ENCODE measurements at places on chromosomes 1 and 21.

GRCh38 chr21:15128267-15128666, 63.5 kb upstream of the NRIP1 start:
- DNase-seq, result no peak

DNA sequence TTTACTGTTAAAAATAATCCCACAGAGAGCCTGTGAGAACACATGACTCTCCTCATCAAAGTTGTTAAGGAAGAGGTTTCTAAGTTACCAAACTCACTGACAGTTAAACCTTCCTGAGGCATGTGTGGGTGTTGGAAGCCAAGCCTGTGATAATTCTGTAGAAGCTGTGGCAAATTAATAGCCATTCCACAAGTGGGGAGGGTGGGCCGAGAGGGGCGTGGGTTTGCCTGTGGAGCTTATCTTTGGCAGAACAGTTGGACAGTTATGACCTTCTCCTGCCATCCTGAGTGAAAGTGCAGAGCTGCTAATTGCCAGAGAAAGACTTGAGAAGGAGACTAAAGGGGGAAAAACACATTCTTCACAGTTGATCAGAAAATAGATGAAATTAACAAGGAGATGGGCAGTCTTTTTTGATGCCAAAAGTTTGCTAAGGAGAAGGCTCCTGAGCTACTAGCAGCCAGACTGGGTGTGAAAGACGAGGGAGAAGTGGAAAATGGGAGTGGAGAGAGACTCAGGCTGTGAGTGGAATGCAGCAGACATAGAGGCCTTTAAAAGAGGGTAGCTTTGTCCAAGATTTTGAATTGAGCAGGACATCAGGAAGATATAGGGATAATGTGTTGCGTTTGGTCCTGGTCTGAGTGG, 1.6 kb upstream of the PLA2G2C start:
- no peak for DNase-seq

DNA sequence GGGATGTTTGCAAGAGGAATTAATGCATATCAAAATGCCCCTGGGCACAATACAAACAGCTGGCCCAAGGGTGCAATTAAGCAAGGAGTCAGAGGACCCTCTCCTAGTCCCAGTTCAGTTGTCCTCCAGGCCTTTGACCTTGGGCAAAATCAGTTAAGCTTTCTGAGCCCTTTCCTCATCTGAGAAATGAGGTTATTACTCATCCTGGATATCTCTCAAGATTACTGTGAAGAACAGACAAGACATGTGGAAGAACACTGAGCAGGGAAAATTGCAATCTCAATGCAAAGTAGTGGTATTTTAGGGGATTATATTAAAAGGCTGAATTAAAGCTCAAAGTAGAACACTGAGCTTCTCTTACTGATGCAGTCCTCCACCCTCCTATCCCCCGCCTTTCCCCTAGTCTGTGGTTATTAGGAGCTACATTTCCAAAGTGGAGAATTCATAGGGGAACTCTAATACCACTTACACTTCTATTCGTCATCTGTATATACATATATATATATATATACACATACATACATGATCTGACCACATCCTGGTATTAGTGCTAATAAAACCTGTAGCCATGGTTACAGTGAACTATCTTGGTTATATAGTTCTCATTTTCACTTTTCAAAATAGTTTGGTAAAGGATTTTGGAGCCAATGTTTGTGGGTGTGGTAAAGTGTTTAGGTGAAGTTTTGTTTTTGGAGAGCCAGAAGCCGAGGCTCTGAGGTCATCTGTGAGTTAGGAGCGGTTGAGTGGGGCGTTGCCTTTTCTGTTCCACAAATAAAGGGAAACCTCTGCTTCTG, 18.1 kb downstream of the KIAA0040 start:
- no peak for DNase-seq

- no peak for DNase-seq
Observed at GRCh38 chr1:116487583-116487982, 83.2 kb downstream of the CD58 start.

DNA sequence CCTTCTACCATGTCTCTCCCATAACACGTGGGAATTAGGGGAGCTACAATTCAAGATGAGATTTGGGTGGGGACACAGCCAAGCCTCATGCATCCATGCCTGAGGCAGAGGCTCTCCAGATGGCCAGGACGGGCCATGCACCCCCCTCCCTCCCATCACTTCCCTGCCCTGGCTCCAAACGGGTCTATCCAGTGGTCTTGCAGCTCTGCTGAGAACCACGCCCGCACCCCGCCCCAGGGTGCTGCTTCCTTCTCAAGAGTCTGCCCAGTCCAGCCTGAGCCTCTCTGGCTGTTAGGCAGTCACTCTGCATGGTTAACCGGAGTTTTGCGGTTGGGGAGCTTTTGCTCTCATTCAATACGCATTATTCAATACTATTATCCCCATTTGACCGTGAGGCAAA, 131.5 kb upstream of the TMEM51 start:
- DNase-seq, result no peak

- DNase-seq, result no peak
Observed at GRCh38 chr1:211724687-211725196, 49.3 kb upstream of the NEK2 start.

GRCh38 chr1:147641695-147642592, 28.4 kb downstream of the ACP6 start:
- peak; percentile 31 for DNase-seq

DNA sequence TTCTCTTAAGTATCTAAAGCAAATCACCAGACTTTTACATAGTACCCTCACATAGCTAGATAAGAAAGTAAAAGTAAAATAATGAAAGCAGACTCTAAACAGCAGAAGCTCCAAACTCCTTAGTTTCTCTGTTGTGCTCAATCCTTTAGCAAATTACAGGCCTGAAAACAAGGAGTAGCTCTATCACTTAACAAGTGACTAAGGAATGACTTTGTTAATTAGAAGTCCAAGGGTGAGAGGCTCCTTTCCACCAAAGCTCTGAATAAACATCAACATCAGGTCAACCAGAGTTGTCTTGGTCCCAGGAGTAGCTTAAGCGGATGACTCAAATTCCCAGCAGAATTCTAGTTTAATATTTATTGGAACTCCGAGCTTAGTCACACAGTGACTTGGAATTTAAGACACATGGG, 5.9 kb downstream of the NRIP1 start:
- no peak for DNase-seq

GRCh38 chr1:96144636-96145035, 576.9 kb upstream of the PTBP2 start:
- DNase-seq, result no peak

GRCh38 chr1:36160949-36161485, 5.1 kb downstream of the MAP7D1 start:
- DNase-seq, result no peak

DNA sequence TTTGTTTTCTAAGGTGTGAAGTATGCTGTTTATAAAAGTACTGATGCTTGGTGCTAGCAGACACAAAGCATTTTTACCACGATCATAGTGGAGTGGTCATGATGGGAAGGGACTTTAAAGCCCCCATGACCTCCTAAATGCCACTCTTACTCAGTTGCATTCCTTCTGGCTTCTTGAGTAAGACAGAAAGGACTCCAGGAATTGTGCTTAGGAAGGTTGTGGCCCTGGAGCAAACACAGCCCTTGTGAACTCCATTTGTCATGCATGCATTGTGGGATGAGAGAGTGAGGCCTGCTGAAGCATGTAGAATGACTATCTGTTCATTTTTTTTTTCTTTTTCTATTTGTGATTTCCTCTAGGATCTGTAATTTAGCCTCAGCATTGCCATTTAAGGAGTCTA, 34.2 kb downstream of the AK5 start:
- DNase-seq, result no peak

DNA sequence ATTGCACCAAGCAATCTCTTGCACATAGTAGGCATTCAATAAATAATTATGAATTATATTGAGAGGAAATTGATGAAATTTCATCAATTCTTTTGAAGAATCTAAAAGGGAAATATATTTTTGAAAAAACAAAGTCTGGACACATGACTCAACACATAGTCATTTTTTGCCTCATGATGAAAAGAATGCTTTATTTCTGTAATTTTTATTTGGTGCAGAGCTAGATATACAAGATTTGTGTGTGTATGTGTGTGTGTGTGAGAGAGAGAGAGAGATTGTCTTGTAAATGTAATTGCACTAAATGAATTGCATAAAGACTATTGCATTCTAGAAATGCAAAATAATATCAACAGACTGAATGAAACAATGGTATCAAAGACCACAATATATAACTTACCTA, 206.2 kb upstream of the C1orf87 start:
- DNase-seq, result no peak

- no peak for DNase-seq
Observed at GRCh38 chr1:16075337-16076030, 2.0 kb upstream of the FAM131C start.

DNA sequence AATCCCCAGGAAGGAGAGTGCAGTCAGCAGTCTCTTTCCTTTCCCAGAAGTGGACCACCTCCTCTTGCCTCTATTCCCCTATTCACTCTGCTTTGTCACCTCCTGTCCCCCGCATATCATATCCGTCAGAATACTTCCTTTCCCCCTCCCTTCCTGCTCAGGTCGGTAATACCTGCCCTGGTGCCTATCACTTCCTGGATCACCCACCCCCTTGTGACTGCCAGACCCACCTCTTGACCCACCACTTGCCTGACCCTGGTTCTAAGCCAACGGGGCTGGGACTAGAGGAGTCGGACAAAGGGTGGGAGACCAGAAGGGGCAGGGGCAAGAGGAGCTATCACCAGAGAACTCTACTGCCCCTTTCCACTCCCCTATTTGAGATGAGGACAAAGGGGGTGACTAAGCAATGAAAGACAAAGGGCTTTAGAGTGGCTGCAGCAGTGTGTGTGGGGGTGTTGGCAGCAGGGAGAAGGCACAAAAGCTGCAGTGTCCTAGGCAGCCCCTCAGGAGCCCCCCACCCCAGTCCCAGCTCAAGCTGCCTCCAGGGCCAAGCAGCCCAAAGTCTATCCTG, 1.7 kb upstream of the ADAMTS4 start:
- DNase-seq, result no peak

GRCh38 chr1:155323729-155324036, 3.0 kb downstream of the RUSC1 start:
- peak; percentile 71 for DNase-seq

- no peak for DNase-seq
Observed at GRCh38 chr1:47853852-47854251, 143.3 kb downstream of the TRABD2B start.

DNA sequence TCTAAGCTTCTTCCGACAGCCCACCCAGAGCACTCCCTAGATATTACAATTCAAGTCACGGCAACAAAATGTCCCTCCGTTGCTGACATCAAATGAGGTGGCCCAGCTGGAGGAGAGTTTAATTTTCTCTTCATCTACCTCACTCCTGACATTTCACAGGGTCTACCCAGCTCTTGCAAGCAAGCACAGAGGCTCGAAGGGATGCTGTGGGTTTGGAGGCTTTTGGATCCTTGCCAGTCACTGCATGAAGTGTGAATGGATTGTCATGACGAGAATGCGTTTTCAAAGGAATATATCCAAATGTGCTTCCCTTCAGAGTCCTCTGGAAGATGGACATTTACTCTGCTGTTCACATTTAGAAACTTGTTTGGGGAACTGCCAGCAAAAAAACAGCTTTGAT, 33.5 kb downstream of the CAPN8 start:
- DNase-seq, result no peak

DNA sequence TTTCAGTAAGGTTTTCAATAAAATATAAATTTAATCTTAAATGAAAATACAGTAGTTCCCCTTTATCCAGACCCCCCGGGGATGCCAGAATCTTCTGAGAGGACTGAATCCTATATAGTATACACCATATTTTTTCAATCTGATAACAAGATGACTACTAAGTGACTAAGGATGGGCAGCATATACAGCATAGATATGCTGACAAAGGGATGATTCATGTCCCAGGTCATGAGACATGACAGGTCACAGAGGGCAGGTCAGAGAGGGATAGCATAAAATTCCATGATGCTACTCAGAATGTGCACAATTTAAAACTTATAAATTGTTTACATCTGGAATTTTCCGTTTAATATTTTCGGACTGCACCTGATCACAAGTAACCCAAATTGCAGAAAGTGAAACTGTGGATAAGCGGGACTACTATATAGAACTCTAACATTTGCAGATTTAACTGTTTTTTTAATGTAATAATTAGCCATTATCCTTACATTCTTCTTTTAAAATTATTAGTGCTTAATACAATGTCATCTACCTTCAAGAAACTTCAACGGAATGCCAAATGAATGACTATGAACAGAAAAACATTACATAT, 48.8 kb downstream of the LRRC40 start:
- DNase-seq, result no peak

DNA sequence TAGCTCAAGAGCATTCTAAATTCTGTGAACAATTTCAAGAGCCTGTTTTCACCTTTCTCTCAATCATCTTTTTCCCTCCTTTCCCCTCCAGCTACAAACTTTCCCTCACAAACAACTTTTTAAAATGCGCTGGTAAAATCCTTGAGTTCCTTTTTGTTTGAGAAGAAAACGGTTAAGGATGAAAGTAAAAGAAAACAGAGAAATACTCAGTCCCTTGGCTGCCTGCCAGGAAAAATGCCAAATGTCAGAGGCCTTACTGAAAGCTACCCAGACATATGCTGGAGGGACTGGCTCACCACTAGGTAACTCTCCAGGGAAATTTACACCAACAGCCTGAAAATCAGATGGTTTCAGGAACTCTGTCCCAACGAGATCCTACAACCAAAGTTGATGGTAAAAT, 11.0 kb upstream of the SERBP1 start:
- no peak for DNase-seq

- DNase-seq, result no peak
Observed at GRCh38 chr1:94541246-94542087, at the start of gene F3. Gene F3, minus strand, starts transcription at chr1:94541759. Its CDS starts 123 bp downstream, at chr1:94541636.

- DNase-seq, result no peak
Observed at GRCh38 chr1:18583326-18583941, 47.2 kb upstream of the PAX7 start.

- DNase-seq, result no peak
Observed at GRCh38 chr1:66313429-66313828, 220.5 kb upstream of the SGIP1 start.

GRCh38 chr1:39335216-39335615, 130.7 kb downstream of the MACF1 start:
- DNase-seq, result no peak

DNA sequence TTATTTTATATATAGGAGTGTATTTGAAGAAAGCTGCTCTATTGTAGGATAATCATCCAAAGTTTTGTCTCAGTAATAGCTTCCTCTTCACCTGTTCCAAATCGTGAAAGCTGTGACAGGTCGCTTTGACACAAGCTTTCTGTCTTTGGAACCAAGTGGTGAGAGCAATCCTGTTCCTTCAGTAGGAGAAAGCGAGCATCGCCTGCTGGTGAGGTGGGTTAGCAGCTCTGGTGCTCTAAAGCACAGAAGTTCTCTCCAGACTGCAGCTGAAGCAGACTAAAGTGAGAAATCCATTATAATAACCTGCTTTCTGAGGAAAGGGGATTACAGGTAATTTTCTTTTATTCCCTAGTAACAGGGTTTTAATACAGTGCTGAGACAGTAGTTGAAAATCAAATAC, 803.8 kb downstream of the ADGRL2 start:
- no peak for DNase-seq

DNA sequence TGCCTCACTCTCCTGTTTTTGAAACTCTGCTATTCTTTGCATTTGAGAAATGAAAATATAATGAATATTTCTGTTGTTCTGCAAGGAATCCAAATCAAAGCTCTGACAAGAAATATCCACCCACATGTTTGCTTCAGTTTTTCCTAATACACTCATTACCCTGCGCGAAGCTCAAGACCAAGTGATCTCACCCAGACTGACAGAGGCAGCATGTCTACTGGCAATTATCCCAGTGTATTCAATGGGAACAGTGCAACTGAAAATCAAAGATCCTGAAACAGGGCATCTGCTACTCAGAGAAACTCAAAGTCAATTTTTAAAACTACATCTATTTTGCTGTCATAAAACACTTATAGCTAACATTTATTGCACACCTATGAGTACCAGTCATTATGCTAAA, 321.0 kb upstream of the LRRC7 start:
- no peak for DNase-seq

GRCh38 chr1:184648160-184648855, 106.3 kb downstream of the EDEM3 start:
- DNase-seq, result no peak
